ENCODE measurements at places on chromosomes 2 and 18.
A peak's percentile ranks its signal among the peaks of the same experiment; 100 is the strongest.

DNA sequence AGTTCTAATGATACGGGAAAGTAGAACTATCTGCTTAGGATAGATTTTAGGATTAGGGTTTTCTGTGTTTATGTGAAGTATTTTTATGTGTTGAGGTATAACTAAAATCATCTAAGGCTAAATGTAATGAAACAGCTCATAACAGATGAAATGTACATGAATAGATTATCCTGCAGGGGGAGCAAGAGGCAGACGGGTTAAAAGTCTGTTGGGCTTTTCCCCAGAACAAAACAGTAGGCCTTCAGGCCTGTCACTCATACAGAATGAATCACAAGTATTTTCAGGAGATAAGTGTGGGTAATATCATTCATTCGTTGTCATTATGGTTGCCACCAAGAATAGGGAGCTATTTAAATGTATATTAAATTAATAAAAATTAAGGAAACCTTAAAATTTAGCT is 107.9 kb upstream of the IL1R2 start:
- DNase-seq, result peak; percentile 56

DNA sequence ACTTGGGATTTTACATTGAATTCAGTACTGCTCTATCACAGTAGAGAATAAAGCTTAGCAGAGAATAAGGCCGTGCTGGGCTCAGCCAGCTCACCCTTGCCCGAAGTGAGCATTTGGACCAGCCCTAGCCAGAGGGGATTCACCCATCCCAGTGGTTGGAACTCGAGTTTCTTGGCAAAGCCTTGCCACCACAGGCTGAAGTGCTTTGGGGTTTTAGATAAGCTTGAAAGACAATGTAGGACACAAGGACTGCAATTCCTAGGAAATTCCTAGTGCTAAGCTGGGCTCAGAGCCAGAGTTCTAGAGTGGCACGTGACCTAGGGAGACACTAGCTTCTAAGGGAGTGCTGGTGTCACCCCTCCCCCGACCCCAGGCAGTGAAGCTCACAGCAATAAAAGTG is 28.0 kb downstream of the SERPINB11 start:
- no peak for DNase-seq

DNA sequence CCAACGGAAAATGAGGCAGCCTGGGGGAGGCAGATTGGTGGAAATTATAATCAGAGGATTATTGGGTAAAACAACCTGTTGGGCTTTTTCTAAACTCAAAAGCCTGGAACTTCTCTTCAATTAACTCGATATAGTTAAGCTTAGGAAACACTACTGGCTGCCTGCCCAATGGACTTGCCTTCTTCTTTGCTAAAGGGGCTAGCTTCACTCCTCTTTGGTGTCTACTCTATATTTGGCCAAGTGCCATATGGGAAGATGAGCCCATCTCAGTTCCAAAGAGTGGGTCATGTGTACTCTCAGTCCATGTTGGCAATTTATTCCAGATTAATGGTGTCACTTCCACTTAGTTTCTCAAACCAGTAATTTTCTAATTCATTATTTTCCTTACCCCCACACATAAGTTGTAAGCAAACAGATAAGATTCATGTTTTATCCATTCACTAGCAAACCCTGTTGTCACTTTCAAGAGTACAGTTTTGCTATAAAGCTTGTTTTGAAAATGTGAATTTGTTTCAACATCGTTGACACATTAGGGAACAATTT is 34.3 kb downstream of the DARS1 start:
- no peak for DNase-seq

DNA sequence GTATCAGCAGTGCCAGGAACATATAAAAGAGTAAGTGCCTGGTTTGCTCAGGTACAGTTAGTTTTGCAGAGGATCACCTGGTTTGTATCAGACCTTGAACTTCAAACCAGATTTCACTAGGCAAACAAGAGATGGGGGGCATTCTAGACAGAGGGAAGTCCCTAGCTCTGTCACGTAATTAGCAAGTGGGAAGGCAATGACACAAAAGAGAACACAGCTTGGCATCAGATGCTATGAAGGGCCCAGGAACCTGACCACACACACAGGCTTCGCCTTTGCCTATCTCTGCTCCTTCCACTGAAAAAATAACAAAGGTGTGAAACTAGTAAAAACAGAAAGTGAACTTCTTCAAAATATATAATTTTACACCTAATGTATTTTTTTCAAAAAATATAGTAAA is 62.6 kb downstream of the CERKL start:
- DNase-seq, result no peak

DNA sequence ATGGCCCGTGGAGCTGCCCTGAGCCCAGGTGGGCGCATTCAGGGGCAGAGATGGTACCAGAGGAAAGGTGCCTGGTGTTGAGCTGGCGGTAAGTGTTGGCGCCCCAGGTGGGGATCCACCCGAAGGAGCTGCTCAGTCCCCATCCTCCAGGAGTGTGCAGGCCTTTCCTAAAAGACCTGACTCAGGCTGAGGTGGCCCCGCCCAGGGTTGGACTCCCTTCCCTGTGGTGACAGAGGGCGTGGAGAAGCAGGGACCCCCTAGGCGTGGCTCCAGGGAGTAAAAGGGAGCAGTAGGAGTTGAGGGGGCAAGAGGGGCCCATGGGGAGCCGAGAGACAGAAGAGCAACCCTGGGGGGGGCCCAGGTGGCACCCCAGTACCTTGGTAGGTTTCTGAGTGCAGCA is 2.4 kb downstream of the OXER1 start:
- no peak for DNase-seq

- no peak for DNase-seq
These were observed 19.2 kb upstream of the PKDCC start for GRCh38 chr2:42028571-42029148.

DNA sequence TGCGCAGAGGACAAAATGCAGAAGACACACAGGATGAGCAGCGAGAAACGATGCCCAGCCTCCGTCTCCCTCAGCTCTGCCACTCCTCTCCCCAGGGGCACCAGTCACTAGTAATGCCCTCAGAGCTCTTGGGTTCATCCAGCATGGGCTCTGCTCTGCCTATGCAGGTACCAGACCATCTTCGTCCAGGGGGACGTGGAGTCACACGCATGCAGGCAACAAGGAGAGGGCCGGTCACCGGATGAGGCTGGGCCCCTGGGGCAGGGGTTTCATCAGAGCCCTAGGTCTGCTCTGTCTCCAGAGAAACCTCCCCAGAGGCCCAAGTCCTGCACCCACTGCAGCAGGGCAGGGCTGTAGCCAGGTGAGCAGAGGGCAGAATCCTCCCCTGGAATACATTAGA is 23.9 kb downstream of the RAB31 start:
- no peak for DNase-seq

GRCh38 chr18:44835703-44836102 is 155.0 kb downstream of the SETBP1 start:
- no peak for DNase-seq

DNA sequence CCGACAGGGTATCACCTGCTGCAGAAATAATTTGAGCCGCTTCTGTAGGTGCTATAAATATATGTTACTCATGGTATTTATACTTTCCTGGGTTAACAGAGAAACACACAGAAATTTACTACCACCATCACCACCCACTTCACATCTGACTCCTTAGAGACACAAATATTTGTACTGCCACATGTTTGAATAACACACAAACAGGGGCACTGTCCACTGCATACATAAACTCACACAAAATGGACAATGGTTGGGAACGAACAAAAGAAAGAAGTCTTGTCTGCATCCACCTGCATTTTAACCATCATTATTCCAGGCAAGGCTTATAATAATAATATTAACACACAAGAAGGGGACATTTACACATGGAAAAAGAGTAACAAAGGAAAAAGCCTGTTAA is 24.0 kb downstream of the IMMT start:
- DNase-seq, result no peak

- peak; percentile 40 for DNase-seq
These were observed 38.8 kb upstream of the TMEM18 start for GRCh38 chr2:715854-716560.

- DNase-seq, result no peak
These were observed 237.4 kb upstream of the REV1 start for GRCh38 chr2:99727199-99727598.

Measured in iPS-NIHi11 (cell line).